ENCODE measurements at places on chromosomes 12 and 14. TPM values are rescaled to one million over a fixed set of nuclear protein-coding genes. Genes with fewer than 3 reads are reported as not detected.

GRCh38 chr12:108169708-108170107 lies 40.6 kb downstream of the WSCD2 start:
- no peak for DNase-seq

GRCh38 chr12:94012071-94012470 lies 136.3 kb upstream of the PLXNC1 start:
- DNase-seq = no peak

DNA sequence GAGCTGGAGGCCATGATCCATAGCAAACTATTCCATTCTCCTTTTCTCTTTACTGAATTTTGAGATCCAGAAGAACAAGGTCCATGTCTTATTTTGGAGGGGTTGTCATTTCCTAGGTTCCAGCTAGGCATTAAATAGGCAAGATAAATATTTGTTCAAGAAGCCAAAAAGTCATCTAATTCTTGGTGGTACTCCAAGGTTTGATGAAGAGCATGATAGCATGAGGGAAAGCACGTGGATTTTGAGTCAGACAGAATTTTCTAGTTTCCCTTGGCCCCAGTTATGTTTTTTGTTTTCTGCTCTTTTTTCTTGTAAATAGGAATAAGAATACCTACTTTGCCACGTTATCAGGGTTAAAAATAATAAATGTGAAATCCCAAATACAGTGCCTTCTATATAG lies 25.5 kb upstream of the FRMD6 start:
- DNase-seq = no peak

- DNase-seq = no peak
Measured at GRCh38 chr14:81449114-81449513, 49.0 kb upstream of the STON2 start.

GRCh38 chr14:37047996-37048395 lies 124.4 kb downstream of the SLC25A21 start:
- peak; percentile 74 for DNase-seq

GRCh38 chr12:115267464-115267863 lies 583.5 kb upstream of the TBX3 start:
- no peak for DNase-seq

GRCh38 chr12:114864837-114865551 lies 181.0 kb upstream of the TBX3 start:
- DNase-seq = no peak

DNA sequence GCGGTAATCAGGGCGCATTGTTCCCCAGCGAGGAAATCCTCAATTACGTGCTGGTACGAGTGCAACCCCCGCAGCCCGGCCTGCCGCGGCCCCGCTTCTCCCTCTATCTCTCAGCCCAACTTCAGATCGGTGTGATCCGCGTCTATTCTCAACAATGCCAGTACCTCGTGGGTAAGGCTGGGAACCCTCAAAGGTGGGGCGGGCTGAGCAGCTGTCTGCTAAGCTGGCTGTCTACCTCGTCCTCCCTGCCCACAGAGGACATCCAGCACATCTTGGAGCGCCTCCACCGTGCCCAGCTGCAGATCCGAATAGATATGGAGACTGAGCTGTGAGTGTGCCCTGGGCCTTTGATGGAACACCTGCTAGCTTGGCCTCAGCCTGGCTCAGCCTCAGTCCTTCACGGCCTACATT lies 996 bp downstream of the REC8 start:
- no peak for DNase-seq

DNA sequence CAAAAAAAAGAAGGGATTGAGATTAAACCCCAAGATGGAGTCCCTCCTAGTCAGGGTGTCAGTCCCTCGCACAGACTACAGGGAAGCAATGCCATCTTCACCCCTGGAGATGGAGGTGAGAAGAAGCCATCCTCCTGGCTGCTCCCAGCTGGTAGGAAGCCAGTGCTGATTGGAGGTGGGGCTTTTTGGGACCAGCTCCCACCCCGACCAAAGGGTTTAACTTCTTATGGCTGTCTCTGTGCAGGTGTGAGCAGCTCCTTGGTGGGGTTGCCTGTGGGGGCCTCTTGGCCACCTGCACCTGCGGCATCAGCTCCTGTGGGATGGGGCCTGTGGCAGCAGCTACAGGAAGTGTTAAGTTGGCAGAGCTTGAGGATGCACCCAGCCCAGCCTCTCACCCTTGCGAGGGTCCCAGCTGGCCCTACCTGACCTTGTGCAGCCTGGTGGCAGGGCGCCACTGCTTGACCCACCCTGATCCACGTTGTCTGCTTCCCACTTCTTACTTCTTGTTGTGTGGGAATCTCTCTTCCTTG lies 3.8 kb upstream of the KRT86 start:
- no peak for DNase-seq

DNA sequence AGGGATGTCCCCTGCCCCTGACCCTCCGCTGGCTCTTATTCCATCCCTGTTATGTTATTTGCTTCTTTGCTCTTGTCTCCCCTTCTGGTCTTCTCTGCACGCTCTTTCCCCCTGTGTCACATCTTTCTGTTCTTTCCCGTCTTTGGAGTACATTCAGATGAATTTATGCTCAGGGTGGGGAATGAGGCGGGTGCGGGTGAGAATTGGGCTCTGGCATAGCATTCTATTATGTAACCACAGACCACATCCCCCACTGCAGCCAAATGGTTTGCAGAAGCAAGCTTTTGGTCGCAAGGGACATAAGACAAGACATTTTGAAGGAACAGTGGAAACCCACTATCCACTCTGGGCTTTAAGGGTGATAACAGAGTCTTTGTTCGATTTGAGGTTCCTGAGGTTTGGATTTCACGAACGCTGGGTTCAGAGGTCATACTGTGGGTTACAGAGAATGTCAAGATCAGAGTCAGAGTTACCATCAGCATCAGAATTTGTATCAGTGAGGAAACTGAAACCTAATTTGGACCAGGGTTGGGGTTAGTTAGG lies 3.8 kb downstream of the ENDOU start:
- DNase-seq = no peak

DNA sequence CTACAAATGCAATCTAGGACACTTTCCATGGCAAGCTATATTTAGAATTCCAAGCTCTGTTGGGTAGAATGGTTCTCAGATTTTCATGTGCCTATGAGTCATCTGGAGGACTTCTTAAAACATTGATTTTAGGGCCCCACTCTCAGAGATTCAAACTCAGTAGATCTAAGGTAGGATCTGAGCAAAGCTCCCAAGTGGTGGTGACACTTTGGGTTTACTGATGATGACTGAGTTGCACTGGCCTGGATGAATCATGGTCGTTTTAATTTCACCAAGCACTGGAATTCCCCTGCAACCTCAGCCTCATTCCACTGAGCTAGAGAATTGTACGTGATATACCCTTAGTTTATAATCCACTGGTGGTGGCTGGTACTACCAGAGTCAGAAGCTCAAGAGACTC lies 86.5 kb downstream of the PPM1H start:
- no peak for DNase-seq

- no peak for DNase-seq
Measured at GRCh38 chr14:57492859-57493258, 798 bp downstream of the CCDC198 start.

DNA sequence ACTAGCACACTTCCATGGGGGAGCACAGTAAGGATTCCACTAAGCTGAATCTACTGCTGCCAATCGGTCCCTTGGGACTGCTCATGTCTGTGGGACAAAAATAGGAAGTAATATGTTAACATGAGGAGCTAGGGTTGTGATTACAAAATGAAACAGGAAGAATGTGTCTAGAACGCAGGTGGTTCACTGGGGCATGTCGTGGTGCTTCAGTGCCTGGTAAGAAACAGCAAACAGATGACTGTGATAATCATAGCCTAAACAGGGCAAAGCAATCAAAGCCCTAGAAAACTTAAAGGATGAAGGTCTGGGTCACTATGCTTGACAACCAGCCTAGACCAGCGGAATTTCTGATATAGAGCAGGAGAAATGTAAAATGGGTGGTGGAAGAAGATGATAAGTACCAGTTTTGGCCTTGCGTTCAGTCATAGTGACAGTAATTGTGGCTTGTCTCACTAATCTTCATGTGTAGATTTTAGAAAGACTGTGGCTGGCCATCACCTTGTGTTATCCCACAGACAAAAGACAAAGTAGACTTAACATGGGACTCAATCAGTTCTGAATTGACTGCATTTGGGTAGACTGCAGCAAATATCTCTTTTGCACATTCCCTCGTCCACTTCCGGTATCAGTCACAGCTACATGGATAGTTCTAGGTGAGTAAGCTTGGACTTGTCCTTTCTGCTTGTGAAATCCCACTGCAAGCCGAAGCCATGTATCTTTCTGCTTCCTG lies 51.4 kb downstream of the WASHC3 start:
- no peak for DNase-seq

GRCh38 chr14:36520601-36521525 lies 831 bp upstream of the NKX2-1 start:
- DNase-seq = peak; percentile 6

DNA sequence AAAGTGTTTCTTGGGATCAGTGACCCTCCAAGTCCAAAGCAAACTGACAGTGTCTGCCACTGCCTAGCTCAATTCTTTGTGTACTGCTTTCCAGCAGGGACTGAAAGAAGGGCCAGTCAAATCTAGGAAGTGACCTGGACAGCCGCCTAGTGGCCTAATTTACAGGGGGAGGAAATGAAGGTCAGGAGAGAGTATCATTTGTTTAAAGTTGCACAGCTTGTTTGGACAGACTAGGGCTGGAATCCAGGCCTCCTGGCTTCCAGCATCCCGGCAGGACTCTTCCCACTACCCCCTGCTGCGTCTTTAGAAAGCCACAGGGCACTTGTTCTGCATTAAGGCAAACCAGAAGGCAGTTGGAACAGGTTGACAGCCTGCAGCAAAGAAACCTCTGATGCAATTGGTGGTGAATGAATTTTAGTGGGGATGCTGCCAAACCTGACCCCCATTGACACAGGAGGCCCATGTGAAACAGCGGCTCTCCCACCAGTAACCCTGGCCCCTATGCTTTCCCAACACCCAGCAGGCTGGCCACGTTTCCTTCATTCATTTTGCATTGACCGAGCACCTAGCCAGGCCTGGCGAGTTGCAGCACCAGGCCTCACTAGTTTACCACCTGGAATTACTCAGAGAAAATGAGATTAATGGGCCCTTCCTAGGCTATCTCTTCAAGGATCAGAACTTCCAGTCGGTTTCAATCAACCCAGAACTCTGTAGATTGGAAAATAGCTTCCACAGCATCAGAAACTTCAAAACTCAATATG lies 28.2 kb downstream of the GALNT16 start:
- DNase-seq = peak; percentile 46

Gene ZCRB1
- 52.9 TPM for total RNA-seq

Gene TNFAIP2
- total RNA-seq = 37.5 TPM

Gene KLRC3
- total RNA-seq = not detected

Gene TTLL5
- 70.0 TPM for total RNA-seq

Gene GPR84
- not detected for total RNA-seq

Gene UNC79
- not detected for total RNA-seq

Gene SSPN
- total RNA-seq = 0.65 TPM

Gene SOX5
- 2.9 TPM for total RNA-seq

All from endothelial cell of umbilical vein (primary cell).